Muscle of arm (tissue), 14 donors: ENCODE measurements at places on chromosomes 5 and 9.
A peak's percentile ranks its signal among the peaks of the same experiment; 100 is the strongest.

DNA sequence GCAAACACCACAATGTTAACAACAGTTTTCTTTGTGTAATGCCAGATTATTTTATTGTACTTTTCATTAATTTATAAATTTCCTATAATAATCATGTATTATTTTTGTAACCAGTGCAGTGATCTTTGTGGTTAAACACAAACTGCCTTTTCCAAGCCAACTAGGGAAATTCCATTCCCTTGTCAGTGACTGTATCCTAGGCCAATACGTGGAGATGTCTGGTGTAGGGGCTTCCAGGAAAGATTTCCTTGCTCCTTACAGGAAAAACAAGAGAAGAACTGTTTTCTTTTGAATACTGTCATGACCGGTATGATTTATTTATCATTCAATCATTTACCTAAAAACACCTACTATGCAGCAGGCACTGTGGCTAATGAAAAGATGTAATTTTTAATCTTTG, 31.4 kb downstream of the FANCC start:
- no peak for DNase-seq

DNA sequence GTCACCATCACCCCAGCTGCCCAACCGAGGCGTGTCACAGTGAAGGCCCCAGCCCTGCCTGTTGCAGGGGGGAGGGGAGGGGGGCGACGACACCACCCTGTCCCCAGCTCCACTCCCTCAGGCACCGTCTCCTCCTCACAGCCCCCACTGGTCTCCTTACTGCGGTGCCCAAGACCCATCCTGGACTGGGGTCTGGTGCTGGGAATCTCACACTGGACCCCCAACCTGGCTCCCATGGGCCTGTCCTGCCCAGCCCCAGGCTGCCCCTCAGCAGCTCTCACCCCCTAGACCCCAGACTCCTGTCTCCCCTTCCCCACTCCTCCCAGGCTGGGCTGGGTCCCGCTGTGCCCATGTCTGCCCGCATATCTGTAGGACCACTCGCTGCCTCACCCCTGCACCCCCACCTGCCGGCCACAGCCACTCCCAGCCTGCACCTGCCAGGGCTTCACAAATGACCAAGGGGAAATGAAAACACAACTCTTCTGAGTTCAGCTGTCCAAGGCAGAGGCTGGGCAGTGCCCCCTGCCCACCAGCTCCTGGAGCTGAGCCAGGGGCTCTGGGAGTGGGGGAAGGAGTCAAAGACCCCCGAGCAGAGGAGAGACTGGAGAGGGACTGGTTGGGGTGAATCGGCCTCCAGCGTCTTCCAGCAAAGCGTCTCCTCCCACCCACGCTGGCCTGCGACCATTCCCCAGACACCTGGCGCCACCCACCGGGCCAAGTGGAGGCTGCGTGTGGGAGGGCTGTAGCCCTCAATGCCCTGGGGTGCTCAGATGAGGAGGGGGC, 32.6 kb upstream of the EGFL7 start:
- DNase-seq: peak; percentile 40

DNA sequence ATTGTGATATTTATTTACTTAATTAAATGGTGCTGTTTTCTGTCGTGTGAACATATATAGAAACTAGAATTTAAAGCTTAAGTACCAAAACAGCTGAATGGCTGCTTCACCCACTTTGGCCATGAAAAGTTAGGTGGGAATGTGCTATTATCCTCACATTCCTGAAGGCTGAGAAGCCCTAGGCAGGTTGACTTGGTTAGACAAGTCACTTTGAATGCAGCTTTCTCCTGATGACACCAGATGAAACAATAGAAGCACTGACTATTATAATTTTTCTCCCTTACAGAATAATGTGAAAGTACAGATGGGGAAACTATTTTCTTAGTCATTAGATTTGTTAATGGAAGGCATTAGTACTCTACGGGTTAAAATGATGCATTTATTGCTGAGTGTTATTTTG, 65.1 kb upstream of the C5orf46 start:
- no peak for DNase-seq

DNA sequence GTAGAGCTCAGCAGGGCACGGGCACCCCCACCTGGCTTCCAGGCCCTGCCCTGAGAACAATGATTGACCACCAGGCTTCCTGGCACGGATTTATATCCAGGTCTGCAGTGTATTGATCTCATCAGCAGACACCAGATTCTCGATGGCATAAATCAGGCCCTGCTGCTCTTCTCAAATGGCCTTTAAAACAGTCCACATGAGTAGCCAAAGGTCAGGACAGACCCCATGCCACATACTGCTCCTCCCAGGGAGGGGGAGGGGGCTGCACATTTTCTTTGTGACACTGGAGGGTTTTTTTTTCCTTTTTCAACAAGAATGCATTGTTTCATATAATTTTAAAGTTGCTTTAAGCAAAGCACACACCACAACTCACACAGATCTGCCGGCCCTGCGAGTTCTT, 85.4 kb downstream of the SEMA4D start:
- no peak for DNase-seq

- no peak for DNase-seq
Observed at GRCh38 chr5:167998148-167998767, 293.2 kb upstream of the WWC1 start.

DNA sequence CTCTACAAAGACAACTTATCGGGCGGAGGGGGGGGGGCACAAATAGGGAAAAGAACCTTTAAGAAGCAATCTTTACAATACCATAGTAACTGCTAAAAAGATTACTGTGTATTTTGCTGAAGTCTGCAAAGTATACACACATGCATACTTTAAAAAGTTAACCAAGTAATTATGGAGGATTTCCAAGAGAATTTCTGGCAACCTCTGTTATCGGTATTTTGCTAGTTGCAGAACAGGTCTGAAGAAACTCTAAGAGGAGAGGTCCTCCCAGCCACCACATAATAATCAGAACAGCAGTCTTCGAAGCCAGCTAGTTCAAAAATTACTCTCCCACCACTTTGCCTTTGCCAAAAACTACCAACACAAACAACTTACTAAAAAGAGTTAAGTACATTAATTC, 56.1 kb downstream of the UBAP2 start:
- DNase-seq: peak; percentile 13

- no peak for DNase-seq
Observed at GRCh38 chr5:74073257-74073656, 447.3 kb downstream of the ARHGEF28 start.

- DNase-seq: no peak
Observed at GRCh38 chr9:35937227-35937626, 20.7 kb downstream of the OR2S2 start.

DNA sequence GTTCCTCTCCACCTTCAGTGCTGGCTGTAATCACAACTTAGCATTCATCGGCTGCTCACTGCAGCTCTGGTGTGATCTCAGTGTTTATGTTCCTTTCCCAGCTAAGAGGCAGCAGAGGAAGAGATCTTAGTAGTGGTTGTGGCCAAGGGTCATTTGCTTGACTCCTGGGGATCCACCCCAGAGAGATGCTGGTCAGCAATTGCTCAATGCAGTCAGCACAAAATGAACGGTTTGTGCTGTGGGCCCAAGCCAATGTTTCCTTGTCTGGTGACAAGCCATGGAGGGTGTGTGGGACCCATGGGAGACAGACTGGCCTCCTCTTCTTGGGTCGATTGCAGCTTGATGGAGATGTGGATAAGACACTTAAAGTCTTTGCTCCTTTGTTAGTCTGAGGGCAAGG, 16.1 kb upstream of the FRMD3 start:
- no peak for DNase-seq

DNA sequence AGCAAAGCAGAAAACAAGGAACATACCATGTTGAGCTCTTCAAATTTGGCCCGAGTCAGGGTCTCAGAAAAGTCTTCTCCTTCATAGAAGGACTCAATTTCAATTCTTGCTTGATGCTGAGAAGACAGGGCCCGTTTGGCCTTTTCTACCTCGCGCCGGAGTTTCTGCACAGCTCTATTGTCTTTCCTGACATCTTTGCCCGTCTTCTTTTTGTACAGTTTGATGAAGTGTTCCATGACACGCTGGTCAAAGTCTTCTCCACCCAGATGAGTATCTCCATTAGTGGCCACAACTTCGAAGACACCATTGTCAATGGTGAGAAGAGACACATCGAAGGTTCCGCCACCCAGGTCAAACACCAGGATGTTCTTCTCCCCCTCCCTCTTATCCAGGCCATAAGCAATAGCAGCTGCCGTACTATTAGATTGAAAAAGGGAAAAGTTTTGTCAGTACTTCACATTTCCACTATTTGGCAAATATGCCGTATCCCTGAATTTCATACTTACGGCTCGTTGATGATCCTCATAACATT, 2.2 kb downstream of the HSPA5 start:
- DNase-seq: no peak

GRCh38 chr5:168796000-168796399, 216.8 kb upstream of the PANK3 start:
- peak; percentile 74 for DNase-seq

- no peak for DNase-seq
Observed at GRCh38 chr5:138595180-138595795, 20.1 kb upstream of the HSPA9 start.

- peak; percentile 40 for DNase-seq
Observed at GRCh38 chr5:143652108-143652700, 159.8 kb upstream of the HMHB1 start.

GRCh38 chr9:94086486-94087345, 2.5 kb downstream of the PTPDC1 start:
- no peak for DNase-seq

DNA sequence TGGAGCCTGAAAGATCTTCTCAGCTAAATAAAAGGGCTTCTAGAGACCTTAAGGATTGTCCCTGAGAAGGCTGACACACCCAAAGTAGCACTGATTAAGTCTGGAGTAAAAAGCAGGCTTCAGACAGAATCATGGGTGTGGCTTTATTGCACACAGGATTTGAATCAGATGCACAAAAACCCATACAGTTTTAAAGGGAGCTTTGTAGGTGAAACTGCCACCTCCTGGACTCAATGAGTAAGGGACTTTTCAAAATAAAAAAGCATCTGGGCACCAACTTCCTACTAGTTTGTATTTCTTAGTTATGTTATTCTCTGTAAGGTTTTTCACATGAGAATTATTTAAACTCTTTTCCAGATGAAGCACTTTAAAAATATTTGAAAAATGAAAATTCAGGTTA, 129.4 kb downstream of the EDIL3 start:
- no peak for DNase-seq

DNA sequence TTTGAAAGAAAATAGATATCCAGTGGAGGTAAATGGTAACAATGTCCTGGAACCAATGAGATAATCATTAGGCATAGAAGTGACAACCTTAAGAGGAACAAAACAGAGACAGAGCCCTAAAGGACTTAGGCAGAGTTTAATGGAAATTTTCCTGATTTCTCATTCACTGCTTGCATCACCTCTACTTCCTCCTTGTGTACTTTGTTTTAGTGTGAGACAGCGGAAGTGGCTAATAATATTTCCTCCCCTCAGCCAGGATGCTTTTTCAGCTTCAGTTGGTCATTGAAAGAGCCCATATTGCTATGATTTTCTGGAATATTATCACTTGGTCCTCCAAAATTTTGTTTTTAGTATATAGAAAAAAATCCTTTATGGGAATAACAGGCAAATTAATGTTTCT, 153.4 kb upstream of the MPDZ start:
- DNase-seq: no peak

- DNase-seq: no peak
Observed at GRCh38 chr5:43804041-43804440, 201.1 kb downstream of the NNT start.

DNA sequence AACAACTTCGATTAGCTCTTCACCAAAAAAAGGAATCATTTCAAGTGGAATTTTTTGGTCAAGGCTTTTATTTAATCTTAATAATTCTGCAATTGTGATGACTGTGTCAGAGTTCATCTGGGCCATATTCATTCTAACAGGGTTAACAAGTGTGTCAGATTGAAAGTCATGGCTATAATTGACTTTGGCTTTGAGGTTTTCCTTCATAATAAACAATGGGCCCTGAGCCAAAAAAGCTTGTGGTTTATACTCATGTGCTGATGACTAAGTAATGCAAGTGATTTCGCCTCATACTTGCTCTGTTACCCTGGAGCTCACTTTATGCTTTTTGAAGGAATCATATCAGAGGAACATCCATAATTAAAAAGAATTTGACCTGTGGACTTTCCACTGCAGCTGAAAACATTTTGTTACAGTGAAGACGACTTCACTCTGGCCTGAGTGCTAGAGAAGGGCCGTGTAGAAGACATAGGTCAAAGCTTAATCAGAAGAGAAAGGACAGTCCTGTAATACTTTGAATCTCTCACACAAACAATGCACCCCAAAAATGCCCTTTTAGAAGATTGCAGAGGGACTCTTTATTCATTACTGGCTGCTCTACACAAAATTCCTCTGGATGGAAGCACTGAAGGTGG, 101.7 kb downstream of the GDNF start:
- DNase-seq: no peak

GRCh38 chr5:123429993-123430392, 6.8 kb upstream of the CEP120 start:
- no peak for DNase-seq

- no peak for DNase-seq
Observed at GRCh38 chr9:30982301-30982700, 1402.1 kb upstream of the ACO1 start.

GRCh38 chr5:77876316-77876715, 100.2 kb upstream of the TBCA start:
- no peak for DNase-seq

- DNase-seq: no peak
Observed at GRCh38 chr9:115212832-115213231, 94.9 kb upstream of the TNC start.

DNA sequence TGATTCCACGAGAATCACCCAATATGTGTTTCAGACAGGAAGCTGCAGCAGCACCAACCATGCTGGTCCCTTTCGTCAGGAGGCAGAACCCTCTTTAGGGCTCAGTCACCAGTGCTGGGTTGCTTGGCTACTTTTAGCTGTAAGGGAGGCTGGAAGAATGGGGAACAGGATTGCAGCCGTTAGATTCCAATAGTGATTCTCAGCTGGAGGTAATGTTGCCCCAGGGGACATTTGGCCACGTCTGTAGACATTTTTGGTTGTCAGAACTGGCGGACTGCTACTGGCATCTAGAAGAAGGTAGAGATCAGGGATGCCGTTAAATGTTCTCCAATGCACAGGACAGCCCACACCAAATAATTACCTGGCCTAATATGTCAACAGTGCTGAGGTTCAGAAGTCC, 81.8 kb downstream of the ANKRD33B start:
- DNase-seq: no peak

DNA sequence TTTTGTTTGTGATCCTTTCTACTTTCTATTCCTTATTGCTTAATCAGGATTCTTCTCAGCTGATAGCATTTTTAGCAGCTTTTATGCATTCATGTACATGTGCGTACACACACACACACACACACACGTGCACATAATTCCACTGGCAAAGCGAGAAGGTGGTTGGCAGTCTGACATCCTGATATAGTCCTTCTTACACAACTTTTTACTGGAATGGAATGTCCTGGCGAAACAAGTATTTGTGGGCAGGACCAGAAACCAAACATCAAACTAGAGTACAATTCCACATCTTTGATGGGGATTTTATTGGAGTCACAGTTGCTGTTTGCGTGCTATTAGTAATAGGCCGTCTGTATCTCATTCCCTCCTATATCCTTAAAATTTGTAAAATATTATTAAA, 356.5 kb downstream of the CCDC171 start:
- no peak for DNase-seq

DNA sequence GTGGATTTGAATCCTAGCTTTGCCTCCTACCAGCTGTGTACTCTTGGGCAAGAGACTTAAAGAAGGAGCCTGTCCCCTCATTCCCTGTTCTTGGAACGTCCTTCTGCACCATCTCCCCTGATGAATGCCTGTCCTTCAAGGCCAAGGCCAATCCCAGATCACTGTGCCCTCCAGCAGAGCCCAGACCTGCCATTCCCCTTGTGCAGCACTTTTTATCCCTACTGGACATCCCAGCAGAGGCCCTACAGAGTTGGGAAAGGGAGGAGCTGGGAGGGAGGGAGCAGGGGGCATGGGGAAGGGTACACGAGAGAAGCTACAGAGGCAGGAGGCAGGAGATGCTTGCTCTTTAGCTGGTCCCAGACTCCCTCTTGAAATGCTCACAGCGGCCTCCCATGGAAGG, 223.9 kb downstream of the PBX3 start:
- DNase-seq: no peak
